ENCODE measurements at places on chromosomes 5 and 9.
A peak's percentile ranks its signal among the peaks of the same experiment; 100 is the strongest.

- no peak for DNase-seq
These were observed 22.8 kb downstream of the HNRNPK start for GRCh38 chr9:83957248-83957513.

DNA sequence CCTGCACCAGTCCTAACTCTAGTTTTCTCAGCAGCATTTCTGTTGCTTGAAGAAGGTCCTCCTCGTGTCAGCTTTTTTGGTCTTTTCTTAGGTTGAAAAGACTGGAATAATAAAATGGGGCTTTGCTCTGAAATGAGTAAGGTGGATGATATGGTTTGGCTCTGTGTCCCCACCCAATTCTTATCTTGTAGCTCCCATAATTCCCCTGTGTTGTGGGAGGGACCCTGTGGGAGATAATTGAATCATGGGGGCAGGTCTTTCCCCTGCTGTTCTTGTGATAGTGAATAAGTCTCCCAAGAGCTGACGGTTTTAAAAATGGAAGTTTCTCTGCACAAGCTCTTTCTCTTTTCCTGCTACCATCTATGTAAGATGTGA is 53.6 kb downstream of the LIX1 start:
- DNase-seq: no peak

GRCh38 chr5:161745392-161745791 is 59.9 kb downstream of the GABRA6 start:
- no peak for DNase-seq

- no peak for DNase-seq
These were observed 121.5 kb downstream of the SV2C start for GRCh38 chr5:76204713-76205112.

- DNase-seq: no peak
These were observed 416.9 kb downstream of the PSAT1 start for GRCh38 chr9:78713614-78714405.

- DNase-seq: no peak
These were observed 2.2 kb downstream of the FTMT start for GRCh38 chr5:121853850-121854249.

- no peak for DNase-seq
These were observed 19.7 kb upstream of the PHYKPL start for GRCh38 chr5:178252258-178252657.

- DNase-seq: peak; percentile 61
These were observed 701 bp downstream of the PARP8 start for GRCh38 chr5:50667023-50667652.

- no peak for DNase-seq
These were observed 252.6 kb downstream of the ADAMTSL1 start for GRCh38 chr9:18726546-18726945.

DNA sequence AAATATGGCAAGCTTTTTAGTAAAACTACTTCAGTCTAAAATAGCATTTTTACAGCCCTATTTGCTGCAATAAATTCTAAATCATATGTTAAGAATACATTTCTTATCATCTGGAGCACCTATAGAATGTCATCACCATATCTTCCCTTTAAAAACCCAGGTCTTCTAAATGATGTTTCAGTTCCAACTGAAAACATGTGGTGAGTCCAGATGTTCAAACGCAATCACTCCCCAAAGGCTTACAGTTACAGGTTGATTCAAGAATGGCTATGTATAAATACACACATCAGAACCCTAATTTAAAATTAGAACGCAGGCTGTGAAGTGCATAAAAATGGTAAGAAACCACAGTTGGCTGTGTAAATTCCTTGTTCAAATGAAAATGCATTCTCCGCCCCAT is 796.3 kb downstream of the MAT2B start:
- no peak for DNase-seq
